ENCODE measurements at places on chromosomes 7 and 10.

- DNase-seq, result no peak
Observed at GRCh38 chr7:108415821-108416536, 40.3 kb downstream of the NRCAM start.

- no peak for DNase-seq
Observed at GRCh38 chr7:22358820-22359697, 2.1 kb upstream of the RAPGEF5 start.

- no peak for DNase-seq
Observed at GRCh38 chr7:154578336-154578735, 424.6 kb downstream of the PAXIP1 start.

- DNase-seq, result peak; percentile 72
Observed at GRCh38 chr7:95396136-95397032, at the start of gene PON3. TSS of gene PON3 (minus strand) at chr7:95396375. CDS start at chr7:95396350, 25 bp downstream.

DNA sequence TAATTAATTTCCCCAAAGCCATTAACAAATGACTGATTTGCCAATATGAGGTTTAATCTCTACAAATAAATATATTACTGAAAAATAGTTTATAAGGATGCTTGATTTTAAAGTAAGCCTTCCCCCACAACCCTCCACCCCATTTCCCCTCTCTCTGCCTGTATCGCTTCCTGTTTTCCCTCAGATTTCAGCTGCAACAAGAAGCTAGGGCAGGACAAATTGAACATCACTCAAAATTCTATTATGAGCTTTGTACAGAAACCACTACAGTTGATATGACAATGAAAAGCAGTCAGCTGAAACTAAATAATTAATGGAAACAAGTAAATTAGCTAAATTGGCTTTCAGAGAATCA, 109.0 kb upstream of the SP4 start:
- DNase-seq, result no peak

Data from posterior vena cava (tissue), 2 donors.